Ammon's horn (tissue), 1 donor: ENCODE measurements at places on chromosomes 1 and 21.

DNA sequence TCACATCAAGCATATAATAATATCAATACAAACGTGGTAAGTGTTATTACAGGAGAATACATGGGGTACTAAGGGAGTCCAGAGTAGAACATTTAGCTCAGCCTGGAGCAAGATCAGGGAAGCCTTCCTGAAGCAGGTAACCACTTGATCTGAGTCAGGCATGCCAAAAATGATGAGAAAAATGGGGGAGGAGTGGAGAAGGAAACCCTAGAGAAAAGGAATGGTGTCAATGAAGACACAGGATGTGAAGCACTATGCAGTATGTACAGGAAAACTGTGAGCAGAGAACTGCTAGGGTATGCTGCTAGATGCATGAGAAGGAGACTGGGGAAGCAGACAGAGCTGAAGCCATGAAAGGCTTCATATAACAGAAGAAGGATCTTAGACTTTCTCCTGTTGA, 84.7 kb downstream of the NOTCH2 start:
- DNase-seq, result no peak

- DNase-seq, result peak; percentile 57
Observed at GRCh38 chr1:159172614-159173291, 1.3 kb downstream of the CADM3 start.

DNA sequence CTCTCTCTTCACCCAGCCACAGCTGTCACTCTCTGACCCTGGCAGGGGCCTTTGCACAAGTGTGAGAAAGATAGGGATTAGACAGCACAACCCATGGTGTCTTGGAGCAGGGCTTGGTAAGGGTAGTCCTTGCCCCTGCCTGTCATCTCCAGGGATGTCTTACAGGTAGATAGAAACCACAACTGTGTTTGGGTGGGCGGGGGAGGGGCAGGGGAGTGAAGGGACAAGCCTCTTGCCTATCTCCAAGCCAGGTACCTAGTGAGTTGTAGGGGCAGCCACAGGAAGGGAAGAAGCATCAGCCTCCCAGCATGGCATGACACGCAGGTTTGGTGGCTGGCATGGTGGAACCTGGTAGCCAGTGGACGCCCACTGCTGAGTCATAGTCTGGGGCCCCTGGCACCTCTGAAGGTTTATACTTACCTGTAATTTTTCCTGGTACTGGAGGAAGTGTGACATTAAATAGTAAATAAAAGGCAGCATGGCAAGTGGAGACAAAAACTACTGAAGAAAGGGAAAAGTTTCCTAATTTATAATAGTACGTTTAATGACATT, 97.5 kb downstream of the CLEC20A start:
- no peak for DNase-seq

DNA sequence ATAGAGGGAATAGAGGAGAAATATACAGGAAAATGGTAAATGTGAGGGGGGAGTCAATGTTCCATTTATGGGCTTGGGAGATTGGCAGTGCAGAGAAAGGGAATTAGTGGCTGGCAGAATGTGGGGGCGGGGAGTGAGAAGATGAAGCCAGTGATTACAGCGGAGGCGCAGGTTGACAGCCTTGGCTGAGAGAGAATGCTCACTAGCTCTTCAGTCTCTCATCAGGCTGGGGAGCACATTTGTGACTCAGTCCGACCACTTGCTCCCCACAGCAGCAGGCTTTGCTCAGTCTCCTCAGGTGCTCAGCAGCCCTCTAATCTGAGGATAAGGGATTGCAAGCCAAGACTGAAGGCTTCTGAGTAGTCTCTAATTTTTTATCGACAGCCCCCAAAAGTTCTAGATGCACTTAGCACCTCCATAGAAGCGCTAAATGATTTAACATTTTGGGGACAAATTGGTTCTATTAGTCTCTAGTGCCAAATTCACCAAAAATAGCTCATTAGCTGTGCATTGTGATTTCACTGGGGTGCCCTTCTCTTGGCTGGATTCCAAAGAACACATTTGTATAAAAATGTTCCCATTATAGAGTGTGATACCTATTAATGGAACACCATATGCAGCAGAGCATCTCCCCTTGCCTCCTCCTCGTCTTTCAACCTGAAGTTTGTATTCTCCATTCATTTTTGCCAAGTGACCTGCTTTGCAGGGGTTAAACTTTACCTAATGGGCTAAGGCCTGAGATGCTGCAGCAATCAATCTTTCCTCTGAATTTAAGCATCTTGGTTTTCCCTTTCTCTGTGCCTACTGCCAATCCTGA, 191.8 kb downstream of the ZNF326 start:
- no peak for DNase-seq

GRCh38 chr1:222739465-222739864, 2.5 kb downstream of the FAM177B start:
- DNase-seq, result no peak

DNA sequence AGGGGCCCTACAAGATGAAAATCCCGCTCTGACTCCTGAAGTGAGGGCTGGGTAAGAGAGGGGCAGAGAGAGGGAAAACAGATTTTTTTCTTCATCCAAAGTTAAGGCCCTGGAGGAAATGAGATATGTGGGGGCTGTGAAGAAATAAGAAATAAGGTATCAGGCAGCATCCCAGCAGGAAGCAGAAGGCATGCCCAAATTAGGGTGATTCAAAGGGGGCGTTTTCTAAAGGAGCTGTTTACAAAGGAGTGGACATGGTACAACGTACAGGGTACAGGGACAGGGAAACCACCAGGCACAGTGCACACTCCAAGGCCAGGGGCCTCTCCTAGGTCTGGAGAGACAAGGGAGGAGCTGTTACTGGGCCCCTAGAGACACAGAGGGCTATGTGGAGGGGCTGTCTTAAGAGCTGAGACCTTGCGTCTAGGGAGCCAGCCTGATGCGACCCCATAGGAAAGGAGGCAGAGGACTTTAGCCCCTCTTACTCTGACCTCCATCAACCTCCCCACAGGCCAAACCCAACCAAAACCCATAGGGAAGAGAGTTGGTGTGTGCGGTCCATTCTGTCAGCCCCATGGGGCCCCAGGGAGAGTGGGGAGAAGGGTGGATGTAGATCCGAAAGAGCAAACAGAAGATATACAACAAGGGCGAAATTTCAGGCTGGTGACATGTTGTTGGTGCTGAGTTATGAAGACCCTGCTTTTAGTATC, 38.6 kb downstream of the STYXL2 start:
- no peak for DNase-seq

DNA sequence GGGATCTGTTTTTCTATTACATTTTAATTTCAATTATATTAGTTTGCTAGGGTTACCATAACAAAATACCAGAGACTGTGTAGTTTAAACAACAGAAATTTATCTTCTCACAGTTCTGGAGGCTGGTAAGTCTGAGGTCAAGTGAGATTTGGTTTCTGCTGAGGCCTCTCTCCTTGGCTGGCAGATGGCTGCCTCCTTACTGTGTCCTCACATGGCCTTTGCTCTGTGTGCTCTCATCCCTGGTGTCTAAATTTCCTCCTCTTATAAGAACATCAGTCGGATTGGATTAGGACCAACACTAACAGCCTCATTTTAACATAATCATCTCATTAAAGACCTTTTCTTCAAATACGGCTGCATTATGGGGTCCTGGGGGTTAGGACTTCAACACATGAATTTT, 195.2 kb upstream of the CHODL start:
- DNase-seq, result no peak

GRCh38 chr1:31248276-31248675, 8.6 kb upstream of the NKAIN1 start:
- no peak for DNase-seq

DNA sequence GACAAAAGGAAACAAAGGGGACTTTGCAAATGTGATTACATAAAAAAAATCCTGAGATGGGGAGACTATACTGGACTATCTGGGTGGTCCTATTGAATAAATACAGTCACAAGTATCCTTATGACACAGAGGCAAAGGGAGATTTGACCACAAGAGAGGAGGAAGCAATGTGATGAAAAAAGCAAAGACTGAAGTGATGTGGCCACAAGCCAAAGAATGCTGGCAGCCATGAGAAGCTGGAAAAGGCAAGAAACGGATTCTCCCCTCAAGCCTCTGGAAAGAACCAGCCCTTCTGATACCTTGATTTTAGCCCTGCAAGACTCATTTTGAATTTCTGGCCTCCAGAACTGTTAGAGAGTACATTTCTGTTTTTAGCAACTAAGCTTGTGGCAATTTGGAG, 36.4 kb downstream of the OLFML2B start:
- no peak for DNase-seq

DNA sequence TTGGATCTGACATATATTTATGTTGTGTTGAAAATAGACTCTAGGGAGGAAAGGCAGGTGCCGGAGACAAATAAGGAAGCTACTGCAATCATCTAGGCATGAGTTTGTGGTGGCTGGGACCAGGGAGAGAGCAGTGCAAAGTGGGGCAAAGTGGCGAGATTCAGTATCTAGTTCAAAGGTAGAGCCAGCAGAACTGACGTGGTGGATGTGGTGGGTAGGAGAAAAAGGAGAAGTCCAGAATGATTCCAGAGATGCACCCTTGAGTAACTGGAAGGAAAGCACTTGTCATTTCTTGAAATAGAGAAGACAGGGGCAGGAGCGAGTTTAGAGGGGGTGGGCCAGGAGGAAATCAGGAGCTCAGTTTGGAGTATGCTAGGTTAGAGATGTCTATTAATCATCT, 275.2 kb downstream of the KAZN start:
- DNase-seq, result no peak

DNA sequence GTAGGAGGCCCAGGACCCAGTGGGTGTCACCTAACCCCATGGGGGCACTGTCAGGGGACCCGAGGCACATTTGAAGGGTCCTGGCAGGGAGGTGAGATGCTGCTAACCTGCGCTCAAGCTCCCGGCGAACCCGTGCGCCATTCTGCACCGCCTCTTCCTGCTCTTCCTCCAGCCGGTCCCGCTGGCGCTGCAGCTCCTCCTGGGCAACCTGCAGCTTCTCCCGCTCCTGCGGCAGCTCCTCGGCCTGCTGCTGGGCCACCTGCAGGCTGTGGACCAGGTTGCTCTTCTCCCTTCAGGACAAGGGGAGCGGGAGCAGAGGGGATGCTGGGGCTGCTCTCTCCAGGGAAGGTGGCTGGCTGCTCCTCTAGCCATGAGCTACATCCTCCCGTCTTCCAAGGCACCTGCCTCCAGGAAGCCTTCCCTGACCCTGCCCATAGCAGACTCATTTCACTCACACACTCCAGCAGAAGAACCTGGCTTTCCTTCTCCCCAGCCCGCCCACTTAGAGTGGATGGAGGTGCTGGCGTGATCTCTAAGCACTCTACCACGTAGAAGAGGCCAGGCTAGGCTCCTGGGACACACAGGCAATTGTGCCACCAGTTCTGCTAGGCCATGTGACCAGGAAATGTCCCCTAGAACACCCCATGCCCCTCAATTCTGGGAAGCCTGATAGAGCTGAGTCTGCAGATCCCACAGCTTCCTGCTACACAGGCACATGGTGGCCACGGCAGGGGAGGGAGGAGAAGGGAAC, 15.2 kb upstream of the NBPF1 start:
- DNase-seq, result no peak
